ENCODE measurements at places on chromosomes 4 and X. TPM values are rescaled to one million over a fixed set of nuclear protein-coding genes. Genes with fewer than 3 reads are reported as not detected.

The TKTL2 gene
- total RNA-seq, result not detected

The TMEM144 gene
- 2.5 TPM for total RNA-seq

The DGKK gene
- under 0.01 TPM for total RNA-seq

The COX7B2 gene
- not detected for total RNA-seq

The C1QTNF7 gene
- 0.61 TPM for total RNA-seq

The GPC4 gene
- total RNA-seq, result 2.6 TPM

The HSFX4 gene
- 0.28 TPM for total RNA-seq

The ETDB gene
- not detected for total RNA-seq

The FGF2 gene
- total RNA-seq, result 2.0 TPM

The FSTL5 gene
- total RNA-seq, result 0.05 TPM

The GLRA2 gene
- not detected for total RNA-seq

The RS1 gene
- total RNA-seq, result 0.05 TPM

The DACH2 gene
- 0.05 TPM for total RNA-seq

The PCDH7 gene
- total RNA-seq, result 2.4 TPM

The HGFAC gene
- total RNA-seq, result 0.19 TPM

The CC2D2A gene
- total RNA-seq, result 3.3 TPM

The PCYT1B gene
- 0.38 TPM for total RNA-seq

The PRMT9 gene
- 16.5 TPM for total RNA-seq

The ZCCHC12 gene
- 0.28 TPM for total RNA-seq

The ZNF630 gene
- total RNA-seq, result 1.3 TPM

The LGI2 gene
- 2.5 TPM for total RNA-seq

The GATB gene
- total RNA-seq, result 17.6 TPM

The NOX1 gene
- total RNA-seq, result 0.33 TPM

The ASB5 gene
- under 0.01 TPM for total RNA-seq

The VCX3B gene
- total RNA-seq, result not detected

The CPE gene
- 52.3 TPM for total RNA-seq

The TRIML1 gene
- not detected for total RNA-seq

The TMEM156 gene
- 15.0 TPM for total RNA-seq

The PASD1 gene
- 0.05 TPM for total RNA-seq

The NXF2B gene
- total RNA-seq, result not detected

The CWH43 gene
- total RNA-seq, result 0.09 TPM

The HS6ST2 gene
- 1.3 TPM for total RNA-seq

The SLC2A9 gene
- 3.5 TPM for total RNA-seq

The G6PD gene
- 13.9 TPM for total RNA-seq

The CXCL11 gene
- 7.1 TPM for total RNA-seq

The SHROOM2 gene
- 2.3 TPM for total RNA-seq
